RPMI8226 (cell line): ENCODE measurements at places on chromosomes 11 and 22.
A peak's percentile ranks its signal among the peaks of the same experiment; 100 is the strongest.

- DNase-seq = no peak
Measured at GRCh38 chr11:8282631-8283030, 19.0 kb upstream of the LMO1 start.

- no peak for DNase-seq
Measured at GRCh38 chr22:24037851-24038765, 27.0 kb downstream of the CABIN1 start.

DNA sequence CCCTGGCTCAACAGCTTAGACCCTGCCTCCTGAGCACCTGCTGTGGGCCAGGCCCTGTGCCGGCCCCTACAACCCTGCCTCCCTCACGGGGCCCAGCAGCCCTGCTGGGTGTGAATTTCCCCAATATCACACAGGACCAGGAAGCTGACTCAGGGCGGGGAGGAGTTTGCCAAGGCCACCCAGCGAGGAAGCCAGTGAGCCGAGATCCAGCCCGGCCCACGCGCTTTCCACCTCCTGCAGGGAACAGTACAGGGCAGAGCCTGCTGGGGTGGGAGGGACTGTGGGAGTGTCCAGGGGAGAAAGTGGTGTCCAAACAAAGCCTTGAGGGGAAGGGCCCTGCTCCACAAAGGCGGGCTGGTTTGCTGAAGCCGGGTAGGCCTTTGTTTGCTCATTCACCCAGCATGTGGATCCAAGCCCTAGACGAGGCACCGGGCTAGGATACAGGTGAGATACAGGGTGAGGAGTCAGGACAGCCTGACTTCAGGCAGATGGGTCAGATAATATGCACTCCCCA is 26.8 kb downstream of the RPL3 start:
- peak; percentile 25 for DNase-seq

GRCh38 chr11:79742176-79742575 is 301.3 kb upstream of the TENM4 start:
- no peak for DNase-seq

GRCh38 chr22:39859903-39860588 is 33.5 kb downstream of the ENTHD1 start:
- no peak for DNase-seq
